ENCODE measurements at places on chromosomes 12 and 14. TPM values are rescaled to one million over a fixed set of nuclear protein-coding genes. Genes with fewer than 3 reads are reported as not detected.

Gene SLC8A3
- 9.8 TPM for total RNA-seq

Gene HOXC10
- total RNA-seq: not detected

Gene CEBPE
- total RNA-seq: not detected

Gene VDR
- total RNA-seq: not detected

Gene KERA
- total RNA-seq: not detected

Gene DEPDC4
- 2.0 TPM for total RNA-seq

Gene ACRBP
- 2.5 TPM for total RNA-seq

Gene SGPP1
- 4.3 TPM for total RNA-seq

Gene MYRFL
- not detected for total RNA-seq

Gene GYS2
- total RNA-seq: not detected

Gene SERPINA12
- not detected for total RNA-seq

Gene GSG1
- total RNA-seq: not detected

Measured in glutamatergic neuron (in vitro differentiated cells).